Cortex of kidney (tissue), 1 donor: ENCODE measurements at places on chromosomes 5 and 9.

DNA sequence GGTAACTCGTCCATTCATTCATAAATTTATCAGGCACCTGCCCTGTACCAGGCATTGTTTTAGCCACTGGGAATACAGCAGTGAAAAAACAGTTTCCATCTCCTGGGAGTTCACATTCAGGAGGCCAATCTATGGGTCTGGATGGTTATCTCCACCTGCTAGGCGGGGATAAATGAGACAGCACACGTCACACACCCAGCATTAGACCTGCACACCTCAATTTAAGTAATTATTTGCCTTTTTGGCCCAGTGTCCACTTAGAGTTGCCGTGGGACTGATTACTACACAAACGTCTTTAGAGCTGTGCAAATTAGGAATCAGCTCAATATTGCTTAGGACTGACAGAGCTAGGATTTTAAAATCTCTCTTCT lies 46.1 kb downstream of the STK10 start:
- DNase-seq, result no peak

DNA sequence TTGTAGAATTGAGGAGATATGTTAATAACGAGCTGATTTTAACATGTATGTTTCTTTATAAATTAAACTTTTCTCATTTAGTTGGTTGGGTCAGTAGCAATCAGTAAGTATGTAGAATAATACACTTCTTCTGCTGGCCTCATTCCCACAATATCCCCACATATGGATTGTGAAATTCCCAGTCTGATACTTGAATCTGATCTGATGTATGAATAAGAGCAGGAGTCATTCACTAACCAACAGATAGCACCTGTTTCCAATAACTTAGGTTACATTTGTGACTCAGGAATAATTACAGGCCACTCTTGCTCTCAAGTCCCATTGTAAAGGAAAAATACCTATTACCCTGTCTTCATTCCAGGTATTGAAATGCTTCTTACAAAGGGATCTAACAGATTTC lies 23.9 kb downstream of the SLC36A1 start:
- DNase-seq, result no peak

DNA sequence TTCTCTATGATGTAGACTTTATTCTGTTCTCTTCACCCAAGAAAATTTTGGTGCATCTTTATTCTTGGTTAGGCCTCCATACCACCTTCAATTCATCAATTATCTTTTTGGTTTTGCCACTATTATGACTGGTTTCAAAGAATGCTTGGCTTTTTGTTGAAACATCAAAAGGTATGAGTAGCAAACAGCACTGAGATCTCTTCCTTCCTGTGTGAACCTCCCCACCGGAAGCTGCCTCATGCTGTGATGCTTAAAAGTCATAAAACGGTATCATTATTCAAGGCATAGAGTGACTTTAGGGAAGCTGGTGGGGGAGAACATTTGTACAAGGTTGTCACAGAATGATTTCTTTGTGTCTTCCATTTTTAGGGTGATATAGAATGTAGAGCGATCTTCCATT lies 70.6 kb downstream of the IQGAP2 start:
- DNase-seq, result no peak

DNA sequence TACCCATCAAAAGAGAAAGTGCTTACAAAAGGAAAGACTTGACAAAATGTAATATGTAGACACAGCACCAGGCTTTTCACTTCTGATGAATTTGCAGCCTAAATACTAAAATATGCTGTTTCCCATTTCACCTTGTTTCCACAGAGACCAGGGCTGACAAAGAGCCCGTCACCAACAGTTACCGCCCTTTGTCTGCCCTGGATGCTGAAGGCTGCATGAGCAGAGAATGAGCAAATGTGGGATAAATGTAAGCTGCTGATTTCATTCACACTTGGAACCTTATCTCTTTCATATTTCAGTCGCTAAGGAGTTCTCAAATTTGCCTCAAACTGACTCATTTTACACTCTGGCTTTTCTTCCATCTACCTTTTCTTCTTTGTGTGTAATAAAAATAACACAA lies 213.9 kb downstream of the TMEM167A start:
- DNase-seq, result no peak

DNA sequence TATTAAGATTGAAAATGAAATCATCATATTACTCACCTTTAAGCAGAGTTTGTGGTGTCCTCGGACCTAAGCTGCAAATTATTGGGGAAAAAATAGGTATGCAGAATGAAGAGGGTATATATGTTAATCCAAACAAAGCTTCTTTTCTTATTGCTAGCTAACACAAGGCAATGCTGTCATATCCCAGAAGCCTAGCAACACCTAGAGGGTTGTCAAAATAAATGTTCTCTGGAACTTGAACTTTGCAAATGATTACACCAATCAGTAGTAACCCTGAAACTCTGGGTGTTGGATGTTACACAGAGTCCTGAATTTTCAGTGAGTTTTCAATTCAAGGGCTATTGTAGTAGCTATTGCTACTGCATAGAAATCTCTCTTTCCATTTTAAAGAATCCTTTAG lies at the start of gene C6:
TSS of gene C6 (minus strand) at position 193 of the 400 bp plus-strand sequence. CDS start 10,302 bp downstream, outside the sequence.
- DNase-seq, result no peak

- no peak for DNase-seq
These were observed 286 bp upstream of the BSPRY start for GRCh38 chr9:113349066-113349444.

- DNase-seq, result no peak
These were observed 55.3 kb upstream of the ALDH1B1 start for GRCh38 chr9:38337181-38337580.

DNA sequence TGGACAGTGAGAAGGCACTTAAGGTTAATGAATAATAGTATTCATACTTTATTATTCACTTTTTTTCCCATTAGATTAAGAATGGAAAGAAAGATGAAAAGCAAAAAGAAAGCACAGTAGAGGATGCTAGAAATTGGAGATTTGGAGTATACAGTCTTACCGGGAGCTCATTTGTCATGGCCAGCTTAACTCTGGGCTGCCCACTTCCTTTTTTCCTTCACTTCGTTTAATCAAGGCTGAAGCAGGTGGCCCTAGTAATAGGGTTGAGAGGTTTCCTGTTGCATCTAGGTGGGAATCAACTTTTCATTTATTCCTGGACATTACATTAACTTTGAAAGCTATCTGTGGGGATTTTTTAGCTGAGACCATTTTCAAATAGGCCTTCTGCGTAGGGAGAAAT lies 57.0 kb upstream of the MEGF10 start:
- DNase-seq, result no peak

DNA sequence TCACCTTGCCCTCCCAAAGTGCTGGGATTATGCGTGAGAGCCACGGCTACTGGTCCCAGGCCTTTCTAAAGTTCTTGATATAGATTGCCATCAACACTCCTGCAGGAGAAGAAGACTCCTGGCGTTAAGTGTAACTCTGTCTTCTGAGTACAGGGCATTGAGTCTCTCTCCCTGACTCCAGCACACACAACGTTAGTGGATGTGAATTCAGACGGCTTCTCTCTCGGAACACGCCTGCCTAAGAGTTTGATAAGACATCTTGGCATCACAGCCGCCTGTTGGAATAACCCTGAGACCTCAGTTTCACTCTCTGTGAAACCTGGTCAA lies 27.5 kb upstream of the PPARGC1B start:
- DNase-seq, result no peak

- no peak for DNase-seq
These were observed 6.1 kb upstream of the NRG2 start for GRCh38 chr5:140049205-140049604.

- DNase-seq, result no peak
These were observed 547.2 kb upstream of the ACO1 start for GRCh38 chr9:31837211-31837610.

DNA sequence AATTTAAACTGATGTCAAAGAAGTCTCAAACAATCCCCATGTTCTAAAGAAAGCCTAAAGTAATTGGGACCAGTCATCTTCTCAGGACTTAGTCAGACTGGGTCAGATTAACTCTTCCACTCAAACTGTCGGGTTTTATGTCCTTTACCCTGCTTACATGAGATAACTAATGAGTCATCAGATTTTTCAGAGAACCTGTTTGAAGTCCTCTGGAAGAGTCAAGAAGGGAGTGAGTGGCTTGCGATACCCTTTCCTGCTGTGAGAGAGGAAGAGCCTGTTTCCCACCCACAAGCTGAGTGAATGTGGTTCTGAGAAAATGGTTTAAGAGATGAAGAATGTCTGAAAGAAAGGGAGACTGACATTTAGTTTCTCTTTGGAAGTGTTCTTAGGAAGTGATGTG lies 1866.7 kb upstream of the C9orf72 start:
- DNase-seq, result no peak

DNA sequence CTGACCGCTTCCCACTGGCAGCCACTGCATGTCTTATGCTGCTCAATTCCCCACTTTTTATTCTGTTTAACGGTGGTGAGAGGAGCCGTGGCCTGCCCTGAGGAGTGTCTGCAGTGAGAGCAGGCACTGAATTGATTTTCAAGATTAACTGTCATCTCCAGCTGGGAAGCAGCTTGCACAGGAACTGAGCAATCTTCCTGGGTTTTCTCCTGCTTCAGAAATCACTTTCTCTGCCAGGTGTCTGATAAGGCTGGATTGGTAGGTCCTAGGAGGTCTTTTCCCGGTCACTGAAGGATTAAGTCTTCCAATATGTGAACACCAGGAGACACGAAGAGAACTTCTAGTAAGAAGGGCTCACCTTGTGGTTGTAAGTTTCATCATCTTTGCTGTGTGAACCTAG lies 181.1 kb upstream of the RAD23B start:
- DNase-seq, result no peak

DNA sequence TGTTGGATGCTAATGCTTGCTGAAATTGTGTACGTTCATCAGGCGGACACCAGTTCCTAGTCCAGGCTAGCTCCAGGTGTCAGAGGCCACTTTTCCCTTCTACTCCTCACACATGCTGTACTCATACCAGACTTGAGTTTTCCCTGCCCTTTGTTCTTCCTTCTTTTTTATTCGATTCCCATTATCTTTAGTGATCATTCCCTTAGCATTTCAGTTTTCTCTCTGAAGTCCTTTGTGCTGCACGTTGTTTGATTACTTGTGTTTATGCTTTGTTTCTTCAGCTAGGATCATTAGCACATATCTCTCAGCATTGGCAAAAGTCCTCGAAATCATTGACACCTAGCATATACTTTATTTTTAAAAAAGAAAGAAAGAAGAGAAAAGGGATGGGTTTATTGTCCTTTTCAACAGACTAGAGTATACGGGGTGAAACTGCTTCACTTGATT lies 409 bp upstream of the COX7C start:
- DNase-seq, result no peak
